ENCODE measurements at places on chromosomes 6 and 20.

DNA sequence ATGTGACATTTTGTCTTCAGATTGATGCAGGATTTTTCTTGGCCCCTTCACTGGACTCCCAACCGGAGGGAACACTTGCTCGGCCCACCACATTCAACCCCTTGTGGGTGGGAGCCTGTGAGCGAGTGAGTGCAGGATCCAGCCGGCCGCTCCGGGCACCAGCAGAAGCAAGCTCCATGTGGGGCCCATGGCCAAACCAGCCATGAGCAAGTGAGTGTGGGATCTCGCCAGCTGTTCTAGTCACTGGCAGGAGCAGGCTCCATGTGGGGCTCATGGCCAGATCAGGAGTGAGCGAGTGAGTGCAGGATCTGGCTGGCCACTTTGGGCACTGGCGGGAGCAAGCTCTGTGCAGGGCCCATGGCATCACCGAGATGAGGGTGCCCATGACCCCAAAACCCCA is 42.6 kb downstream of the OSTM1 start:
- no peak for DNase-seq

DNA sequence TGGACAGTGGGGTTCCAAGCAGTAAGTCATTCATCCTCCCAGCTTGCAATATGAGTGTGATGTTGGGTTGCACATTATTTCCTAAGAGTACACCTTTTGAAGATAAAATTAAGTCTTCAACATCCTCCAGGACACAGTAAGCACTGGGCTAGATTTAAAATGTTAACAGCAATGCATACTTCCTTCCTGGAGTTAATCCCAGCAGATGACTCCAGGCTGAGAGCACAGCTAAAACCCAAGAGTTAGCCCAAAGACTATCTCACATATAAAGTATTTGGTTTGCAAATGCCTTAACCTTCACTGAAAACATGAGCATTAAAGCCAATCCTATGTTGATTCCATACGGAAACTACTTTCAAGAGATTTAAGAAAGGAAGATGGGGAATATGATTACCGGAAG is 69.2 kb downstream of the SLC23A2 start:
- no peak for DNase-seq

GRCh38 chr6:151609146-151609902 is 115.5 kb downstream of the CCDC170 start:
- DNase-seq: no peak

DNA sequence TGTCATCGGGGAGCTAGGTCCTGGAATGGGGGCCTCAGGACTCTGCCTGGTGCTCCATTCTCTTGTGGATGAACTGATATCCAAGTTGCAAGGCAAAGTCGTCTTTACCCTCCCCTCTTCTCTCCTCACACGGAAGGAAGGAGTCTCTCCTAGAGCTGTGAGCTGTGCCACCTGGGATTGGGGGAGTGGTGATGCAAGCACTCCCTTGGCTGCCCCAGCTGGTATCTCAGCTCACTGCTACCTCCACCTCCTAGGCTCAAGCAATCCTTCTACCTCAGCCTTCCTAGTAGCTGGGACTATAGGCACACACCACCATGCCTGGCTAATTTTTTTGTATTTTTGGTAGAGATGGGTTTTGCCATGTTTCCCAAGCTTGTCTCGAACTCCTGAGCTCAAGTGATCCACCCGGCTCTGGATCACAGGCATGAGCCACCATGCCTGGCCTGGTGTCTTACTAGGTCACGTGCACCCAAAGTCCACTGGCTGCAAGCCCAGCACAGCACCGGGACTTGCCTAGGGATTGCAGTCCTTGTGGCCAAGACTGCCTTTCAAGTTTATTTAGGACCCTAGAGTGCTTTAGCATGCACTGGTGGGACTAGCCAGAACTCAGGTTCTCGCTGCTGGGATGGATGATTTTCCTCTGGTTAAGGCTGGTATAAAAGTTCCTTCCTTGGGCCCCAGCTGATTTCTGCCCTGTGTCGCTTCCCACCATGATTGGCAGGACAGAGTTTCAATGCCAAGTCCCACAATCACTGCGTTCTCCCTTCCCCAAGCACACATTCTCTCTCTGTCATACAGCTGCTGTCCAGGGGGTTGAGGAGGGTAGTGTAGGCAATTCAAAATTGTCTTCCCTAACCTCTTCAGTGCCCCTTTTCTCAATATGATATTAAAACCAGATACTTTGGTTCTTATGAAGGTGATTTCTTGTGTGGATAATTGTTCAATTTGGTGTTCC is 33.5 kb downstream of the SMAP1 start:
- no peak for DNase-seq

DNA sequence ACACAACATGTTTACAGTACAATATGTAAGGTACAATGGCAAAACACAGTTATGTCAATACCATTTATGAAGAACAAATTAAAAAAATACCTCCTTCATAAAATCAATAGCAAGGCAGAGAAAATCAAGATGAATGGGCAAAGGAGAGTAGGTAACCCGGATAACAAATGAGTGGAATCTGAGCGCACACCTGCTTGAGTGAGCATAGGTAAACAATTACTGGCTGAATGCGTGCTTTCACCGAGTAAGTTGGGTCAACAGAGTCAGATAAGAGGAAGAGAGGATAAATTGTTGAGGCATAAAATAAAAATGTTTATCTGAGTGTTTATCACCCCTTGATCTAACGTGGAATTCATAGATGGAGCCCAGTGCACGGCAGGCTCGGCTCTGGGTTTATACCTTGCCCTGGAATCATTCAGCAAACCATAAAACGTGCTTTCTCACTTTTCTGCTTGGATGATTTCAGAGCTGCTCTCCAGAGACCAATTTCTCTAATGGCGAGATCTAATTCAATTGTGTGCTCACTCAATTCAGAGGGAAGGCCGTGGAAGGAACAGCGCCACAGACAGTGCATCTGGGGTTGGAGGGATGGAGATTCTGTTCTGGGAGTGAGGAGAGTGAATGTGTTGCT is 224.8 kb upstream of the MAP3K7 start:
- DNase-seq: no peak

DNA sequence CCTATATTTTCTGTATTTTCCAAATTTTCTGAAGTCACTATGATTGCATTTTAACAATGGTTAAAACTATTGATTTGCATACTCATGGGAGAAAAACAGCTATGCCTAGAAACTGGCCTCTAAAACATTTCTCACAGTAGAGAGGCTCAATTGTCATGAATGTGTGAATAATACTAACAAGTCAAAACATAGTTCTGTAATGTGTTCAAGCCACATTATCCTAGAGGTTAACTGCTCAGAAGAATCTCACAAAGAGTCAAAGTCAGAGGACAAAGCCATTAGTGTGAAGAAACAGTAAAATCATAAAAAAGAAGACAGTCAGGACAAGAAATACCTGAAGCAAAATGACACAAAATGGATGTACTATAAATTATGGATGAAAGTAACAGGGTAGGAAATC is 12.5 kb upstream of the ALDH8A1 start:
- DNase-seq: no peak

Measured in RWPE1 (cell line).